Omental fat pad (tissue), 4 donors: ENCODE measurements at places on chromosomes 6 and 20. TPM values are rescaled to one million over a fixed set of nuclear protein-coding genes. Genes with fewer than 3 reads are reported as not detected.

Gene BHLHE23
- not detected for total RNA-seq

Gene HCRTR2
- not detected for total RNA-seq

Gene WFDC12
- not detected for total RNA-seq

Gene MATN4
- total RNA-seq = 0.24 TPM

Gene CCM2L
- 4.3 TPM for total RNA-seq

- no peak for DNase-seq
Measured at GRCh38 chr20:60993433-60994044, 258.5 kb upstream of the CDH4 start.

- DNase-seq = no peak
Measured at GRCh38 chr20:24637087-24637486, 167.7 kb downstream of the SYNDIG1 start.

GRCh38 chr20:56522311-56522710 lies 2.2 kb upstream of the FAM209A start:
- DNase-seq = no peak

DNA sequence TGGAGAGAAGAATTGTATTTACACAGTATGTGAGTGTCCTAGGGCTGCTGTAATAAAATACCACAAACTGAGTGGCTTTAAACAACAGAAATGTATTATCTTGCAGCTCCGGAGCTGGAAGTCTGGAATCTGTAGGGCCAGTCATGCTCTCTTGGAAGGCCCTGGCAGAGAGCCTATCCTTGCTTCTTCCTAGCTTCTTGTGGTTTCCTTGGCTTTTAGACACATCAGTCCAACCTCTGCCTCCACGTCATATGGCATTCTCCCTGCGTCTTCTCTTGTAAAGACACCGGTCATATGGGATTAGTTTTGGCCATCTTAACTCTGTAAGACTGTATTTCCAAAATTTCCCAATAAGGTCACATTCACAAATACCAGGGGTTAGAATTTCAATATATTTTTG lies 10.8 kb downstream of the FNDC1 start:
- DNase-seq = no peak

DNA sequence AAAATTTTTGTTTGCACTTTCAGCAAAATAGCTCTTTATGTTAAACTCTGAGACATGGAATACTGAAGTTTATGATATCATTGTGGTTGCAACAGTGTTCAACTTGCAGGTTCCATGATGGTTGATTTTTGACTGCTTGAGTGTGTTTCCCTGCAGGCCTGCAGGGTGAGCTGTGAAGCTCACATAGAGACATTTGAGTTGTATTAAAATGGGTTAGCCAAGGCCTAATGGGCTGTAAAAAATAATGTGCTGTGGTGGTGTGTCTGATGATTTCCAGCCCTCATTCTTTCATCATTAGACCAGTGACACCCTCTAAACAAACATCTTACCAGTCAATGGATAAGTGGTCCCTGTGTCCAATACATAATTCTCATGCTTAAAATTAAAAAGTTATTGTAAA lies 321.4 kb downstream of the FARS2 start:
- DNase-seq = no peak

- no peak for DNase-seq
Measured at GRCh38 chr6:7136859-7137334, 29.1 kb downstream of the RREB1 start.

GRCh38 chr6:39430871-39431523 lies 108.5 kb upstream of the KCNK16 start:
- no peak for DNase-seq

GRCh38 chr6:40268614-40269013 lies 318.6 kb downstream of the LRFN2 start:
- no peak for DNase-seq

GRCh38 chr6:33315793-33316602 lies 1.5 kb downstream of the ZBTB22 start:
- no peak for DNase-seq

GRCh38 chr6:22873513-22874136 lies 304.3 kb downstream of the HDGFL1 start:
- no peak for DNase-seq

- no peak for DNase-seq
Measured at GRCh38 chr6:78611886-78612480, 255.4 kb upstream of the IRAK1BP1 start.

- no peak for DNase-seq
Measured at GRCh38 chr6:30047220-30047619, 13.8 kb upstream of the POLR1H start.

- DNase-seq = no peak
Measured at GRCh38 chr6:149464411-149464810, 20.4 kb downstream of the ZC3H12D start.

DNA sequence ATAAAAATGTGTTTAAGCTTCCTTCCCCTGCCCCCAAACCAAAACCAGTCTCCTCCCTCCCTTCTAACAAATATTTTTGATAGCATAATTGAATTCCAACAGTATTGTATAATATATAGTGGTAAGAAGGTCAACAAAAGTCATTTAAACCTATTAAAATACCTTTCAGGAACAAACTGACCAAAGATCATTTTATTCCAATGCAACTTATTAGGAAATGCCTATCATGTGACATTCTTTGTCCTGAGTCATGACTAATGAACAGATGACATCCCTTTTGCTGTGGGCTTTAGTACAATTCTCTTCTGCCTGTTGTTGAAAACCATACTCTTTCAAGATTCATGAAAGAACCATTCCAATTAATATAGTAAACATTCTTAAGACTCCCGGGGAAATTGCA lies 51.5 kb upstream of the TRAF3IP2 start:
- no peak for DNase-seq

GRCh38 chr6:45645302-45645701 lies 267.6 kb upstream of the SUPT3H start:
- no peak for DNase-seq

- DNase-seq = no peak
Measured at GRCh38 chr6:98467902-98468301, 366.5 kb upstream of the POU3F2 start.
